ENCODE measurements at places on chromosomes 11 and 22.

DNA sequence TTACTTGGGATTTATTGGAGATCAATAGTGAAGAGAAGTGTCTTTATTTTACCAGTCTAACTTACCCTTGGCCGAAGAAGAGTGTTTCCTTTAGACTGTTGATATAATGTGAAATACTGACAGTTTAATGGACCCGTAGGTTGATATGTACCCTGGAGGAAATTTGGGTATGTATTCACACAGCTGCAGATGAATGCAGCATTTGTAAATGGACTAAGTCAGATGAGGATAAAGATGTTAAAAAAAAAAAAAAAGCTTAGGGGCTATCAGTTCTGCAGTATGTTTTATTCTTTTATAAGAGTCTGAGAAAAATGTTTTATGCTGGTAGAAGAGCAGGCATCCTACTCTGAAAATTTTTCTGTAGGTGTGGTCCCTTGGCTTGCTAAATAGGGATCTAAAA, 2.7 kb downstream of the REXO2 start:
- DNase-seq = no peak

DNA sequence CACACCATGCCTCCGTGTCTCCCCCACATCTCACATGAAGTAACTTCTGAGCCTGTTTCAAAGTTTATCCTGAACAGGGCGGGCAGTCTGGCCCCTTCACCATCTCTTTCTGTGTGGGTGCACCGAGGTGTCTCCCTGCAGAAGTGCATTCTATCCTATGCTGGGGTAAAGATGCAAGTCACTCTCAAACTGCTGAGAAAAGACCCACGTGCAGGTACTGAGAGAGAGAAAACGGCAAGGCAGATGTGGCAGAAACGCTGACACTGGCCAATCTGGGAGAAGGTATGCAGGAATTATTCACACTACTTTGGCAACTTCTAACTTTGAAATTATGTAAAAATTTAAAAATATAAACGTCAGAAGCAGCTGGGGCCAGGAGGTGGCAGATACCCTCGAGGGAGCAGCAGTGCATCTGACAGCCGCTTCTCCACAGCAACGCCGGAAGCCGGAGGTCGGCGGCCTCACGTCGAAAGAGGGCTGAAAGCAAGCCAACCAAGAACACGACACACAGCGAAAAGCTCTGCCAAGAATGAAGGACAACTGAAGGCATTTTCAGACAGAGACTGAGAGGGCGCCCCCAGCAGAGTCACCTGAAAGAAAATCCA, 34.2 kb upstream of the MOB2 start:
- DNase-seq = no peak

GRCh38 chr22:38286915-38287669, 14.3 kb upstream of the TMEM184B start:
- no peak for DNase-seq

DNA sequence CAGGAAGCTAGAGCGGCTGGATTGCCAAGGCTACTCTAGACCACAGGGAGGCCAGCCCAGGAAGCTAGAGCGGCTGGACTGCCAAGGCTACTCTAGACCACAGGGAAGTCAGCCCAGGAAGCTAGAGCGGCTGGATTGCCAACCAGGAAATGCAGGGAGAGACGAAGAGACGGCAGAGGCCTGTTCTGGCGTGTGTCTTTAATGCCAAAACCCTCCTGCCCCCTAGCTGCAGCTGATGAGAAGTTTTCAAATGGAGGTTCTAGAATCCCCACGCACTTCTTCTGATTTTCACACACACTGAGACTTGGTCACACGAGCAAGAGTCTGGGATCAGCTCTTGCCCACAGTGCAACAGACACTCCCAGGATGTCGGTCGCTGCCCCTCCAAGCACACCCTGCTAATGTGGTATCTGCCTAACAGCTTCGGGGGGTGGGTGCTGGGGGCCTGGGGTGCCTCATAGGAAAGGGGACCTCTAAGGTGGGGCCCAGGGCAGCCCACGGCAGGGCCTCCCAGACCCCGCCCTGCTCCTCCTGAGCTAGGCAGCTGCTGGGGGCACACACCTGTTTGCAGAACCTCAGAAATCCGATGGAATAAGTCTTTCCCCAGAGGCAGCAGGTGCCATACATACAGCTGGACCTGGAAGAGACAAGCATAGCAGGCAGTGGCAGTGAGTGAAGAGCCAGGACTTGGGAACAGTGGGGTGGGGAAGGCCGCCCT, 28.5 kb downstream of the MAFF start:
- DNase-seq = peak; percentile 73

DNA sequence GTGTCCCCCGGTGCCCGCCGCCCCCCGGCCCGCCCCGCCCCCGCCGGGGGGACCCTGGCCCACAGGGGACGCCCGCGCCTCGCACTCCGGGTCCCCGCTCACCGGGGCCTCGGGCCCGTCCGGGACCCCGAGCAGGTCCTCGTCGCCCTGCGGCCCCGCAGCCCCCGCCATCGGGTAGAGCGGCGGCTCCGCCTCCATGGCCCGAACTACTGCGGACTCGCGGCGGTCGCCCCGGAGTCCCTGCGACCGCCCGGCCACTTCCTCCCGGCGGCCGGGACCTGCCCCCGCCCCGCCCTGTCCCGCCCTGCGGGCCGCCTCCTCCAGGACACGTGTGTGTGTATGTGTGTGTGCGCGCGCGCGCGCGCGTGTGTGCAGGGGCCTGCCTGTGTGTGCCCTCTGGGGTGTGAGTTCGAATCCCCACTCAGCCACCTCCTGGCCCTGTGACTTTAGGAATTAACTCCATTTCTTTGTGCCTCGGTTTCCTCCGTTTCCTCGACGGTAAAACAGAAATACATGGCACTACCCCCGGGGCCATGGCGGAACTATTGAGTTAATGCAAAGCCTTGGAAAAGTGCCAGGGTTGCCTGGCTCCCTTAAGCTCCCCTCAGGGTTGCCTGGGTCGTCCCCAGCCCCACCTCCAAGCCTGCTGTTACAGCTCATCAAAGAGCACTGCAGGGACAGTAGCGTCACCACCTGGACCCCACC, at the start of gene UNC93B1:
TSS of gene UNC93B1 (minus strand) at position 252 of the 705 bp plus-strand sequence. CDS start at position 198, 54 bp downstream.
- DNase-seq = no peak

DNA sequence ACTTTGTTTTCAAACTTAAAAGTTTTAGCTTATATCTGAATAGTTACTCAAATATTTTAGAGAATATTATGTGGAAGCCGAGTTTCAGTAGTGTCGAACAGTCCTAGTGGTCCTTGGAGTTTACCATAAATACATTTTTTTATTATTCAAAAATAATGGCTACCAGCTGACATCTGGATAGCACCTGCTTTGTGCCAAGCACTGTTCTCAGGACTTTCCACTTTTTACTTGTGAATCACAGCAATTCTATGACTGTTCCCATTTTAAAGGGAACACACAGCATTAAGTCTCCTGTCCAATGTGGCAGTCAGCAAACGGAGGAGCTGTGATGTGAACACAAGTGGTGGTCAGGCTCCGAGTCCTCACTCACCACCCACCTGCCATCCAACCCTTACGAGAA, 4.0 kb upstream of the SCGB2A1 start:
- no peak for DNase-seq
